Endothelial cell (in vitro differentiated cells): ENCODE measurements at places on chromosomes 16 and 17.
A peak's percentile ranks its signal among the peaks of the same experiment; 100 is the strongest.

- no peak for DNase-seq
These were observed 11.6 kb downstream of the SRCIN1 start for GRCh38 chr17:38594152-38594551.

GRCh38 chr16:68445458-68445857 is 2.9 kb downstream of the SMPD3 start:
- peak; percentile 79 for DNase-seq

GRCh38 chr17:3400055-3400454 is 1.8 kb upstream of the OR1E1 start:
- DNase-seq: no peak

DNA sequence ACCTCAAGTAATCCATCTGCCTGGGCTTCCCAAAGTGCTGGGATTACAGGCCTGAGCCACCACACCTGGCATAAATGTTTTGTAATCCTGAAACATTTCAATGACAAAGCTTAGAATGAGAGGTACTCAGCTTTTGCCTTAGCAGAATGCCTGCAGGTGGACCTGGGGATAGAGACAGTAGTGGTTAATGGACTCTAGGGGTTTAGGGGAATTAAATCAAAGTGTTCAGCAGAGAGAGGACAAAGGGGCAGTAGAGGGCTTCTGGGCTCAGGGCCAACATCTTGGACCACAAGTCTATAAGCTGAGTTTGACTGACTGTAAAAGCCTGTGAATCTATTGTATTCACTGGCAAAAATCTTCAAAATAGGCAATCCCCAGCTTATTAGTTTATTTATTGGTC is 36.0 kb upstream of the MED13 start:
- DNase-seq: no peak

DNA sequence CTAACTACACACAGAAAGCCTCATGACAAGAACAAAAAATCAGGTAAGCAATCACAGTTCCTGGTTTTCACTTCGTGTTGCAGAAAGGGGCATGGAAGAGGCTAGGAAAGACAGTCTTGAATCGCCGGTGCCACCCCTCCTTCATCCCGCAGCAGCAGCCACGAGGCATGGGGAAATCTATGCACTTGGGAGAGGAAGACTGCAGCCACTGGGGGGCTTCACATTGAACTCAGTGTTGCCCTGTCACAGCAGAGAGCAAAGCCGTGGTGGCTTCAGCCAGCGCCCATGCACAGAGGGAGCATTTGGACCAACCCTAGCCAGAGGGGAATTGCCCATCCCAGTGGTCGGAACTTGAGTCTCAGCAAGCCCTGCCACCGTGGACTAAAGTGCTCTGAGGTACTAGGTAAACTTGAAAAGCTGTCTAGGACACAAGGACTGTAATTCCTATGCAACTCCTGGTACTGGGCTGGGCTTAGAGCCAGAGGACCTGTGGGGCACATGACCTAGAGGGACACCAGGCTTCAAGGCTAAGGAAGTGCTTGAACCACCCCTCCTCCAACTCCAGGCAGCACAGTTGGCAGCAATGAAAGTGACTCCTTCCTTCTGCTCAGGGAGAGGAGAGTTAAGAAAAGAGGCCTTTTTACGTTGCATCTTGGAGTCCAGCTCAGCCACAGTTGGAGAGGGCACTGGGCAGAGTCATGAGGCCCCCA is 35.2 kb upstream of the ATP2C2 start:
- no peak for DNase-seq

DNA sequence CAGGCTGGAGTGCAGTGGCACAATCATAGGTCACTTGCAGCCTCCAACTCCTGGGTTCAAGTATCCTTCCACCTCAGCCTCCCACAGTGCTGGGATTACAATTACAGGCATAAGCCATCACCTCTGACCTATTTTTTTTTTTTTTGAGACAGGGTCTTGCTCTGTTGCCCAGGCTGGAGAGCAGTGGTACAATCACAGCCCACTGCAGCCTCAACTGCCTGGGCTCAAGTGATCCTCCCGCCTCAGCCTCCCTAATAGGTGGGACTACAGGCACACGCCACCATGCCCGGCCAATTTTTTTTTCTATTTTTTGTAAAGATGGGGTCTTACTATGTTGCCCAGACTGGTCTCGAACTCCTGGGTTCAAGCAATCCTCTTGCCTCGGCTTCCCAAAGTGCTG is 5.6 kb upstream of the GGA2 start:
- no peak for DNase-seq

DNA sequence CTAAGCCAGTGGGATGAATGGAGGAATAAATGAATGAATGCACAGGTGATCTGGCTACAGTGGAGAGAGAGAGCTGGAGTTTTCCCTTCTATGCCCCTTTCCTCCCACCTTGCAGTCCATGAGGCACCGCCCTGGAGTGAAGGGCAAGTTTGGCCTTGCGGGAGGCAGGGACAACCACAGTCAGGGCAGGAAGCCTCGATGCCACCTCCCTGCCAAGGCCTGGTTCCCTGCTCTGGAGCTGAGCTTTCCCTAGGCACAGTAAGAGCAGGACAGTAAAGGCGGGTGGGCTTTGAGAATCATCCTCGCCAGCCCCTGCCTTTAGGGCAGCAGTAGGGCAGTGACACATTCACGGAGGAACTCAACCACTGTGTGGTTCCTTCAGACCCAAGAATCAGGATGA is 72.6 kb downstream of the RBFOX3 start:
- no peak for DNase-seq

DNA sequence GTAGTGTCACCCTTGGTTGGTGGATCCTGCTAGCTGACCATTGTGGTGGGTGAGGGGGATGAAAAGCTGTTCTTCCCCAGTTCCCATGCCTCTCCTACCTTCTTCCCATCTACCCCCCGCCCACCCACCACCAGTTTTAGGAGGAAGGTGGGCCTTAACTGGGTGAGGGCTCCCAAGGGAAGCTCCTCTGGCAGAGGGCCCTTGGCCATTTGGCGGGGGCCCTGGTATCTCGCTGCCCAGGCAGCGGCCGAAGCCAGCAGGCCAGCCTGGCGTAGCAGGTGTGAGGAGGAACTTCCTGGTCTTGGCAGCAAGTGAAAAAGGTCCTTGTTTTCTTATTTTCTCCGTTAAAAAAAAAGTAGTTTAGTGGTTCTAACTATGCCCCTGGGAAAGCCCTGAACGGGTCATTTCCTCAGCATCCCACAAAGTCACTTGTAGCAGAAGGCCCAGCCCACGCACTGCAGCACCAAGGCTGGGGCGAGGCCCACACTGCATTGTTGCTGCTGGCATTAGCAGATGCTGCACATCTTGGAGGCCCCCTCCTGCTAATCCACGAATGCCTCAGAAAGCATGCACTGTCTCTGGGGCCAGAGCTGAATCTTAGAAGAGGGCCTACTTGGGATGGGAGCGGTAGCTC is 72.5 kb downstream of the MPRIP start:
- DNase-seq: no peak

- DNase-seq: no peak
These were observed 26.0 kb upstream of the DLX3 start for GRCh38 chr17:50020841-50021599.

GRCh38 chr16:57304169-57305061 is 19.9 kb upstream of the PLLP start:
- DNase-seq: no peak

DNA sequence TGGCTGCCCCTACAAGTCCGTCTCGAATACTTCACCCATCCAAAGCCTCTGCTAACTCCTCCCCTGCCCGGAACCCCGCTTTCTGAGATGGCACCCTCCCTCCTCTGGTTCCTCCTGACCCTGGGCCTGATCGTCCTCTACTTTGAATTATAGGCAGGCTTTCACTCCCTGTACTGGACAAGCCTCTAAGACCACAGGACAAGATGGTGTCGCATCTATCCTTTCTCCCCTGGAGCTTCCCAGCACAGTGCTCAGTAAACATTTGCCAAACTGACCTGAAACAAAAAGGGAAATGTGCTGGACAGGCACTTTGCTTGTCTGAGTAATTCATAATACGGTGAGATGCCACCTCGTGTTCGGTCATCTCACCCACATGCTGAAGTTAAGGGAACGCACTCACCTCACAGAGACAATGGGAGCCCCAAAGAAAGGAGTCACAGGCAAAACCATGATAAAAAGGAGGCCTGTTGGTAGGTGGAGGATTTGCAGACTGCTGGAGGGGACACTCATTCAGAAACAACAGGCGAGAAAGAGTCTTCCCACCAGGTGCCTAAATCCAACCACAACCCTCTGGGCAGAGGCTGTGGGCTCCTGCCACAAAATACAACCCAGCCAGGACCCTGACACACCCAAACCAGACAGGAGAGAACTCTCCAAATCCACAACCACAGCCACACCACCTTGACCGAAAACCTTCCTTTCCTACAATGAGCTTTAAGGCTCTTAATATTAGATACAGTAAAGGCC is 28.2 kb downstream of the SNN start:
- DNase-seq: no peak

- no peak for DNase-seq
These were observed 610.2 kb downstream of the MAF start for GRCh38 chr16:78990309-78990701.

DNA sequence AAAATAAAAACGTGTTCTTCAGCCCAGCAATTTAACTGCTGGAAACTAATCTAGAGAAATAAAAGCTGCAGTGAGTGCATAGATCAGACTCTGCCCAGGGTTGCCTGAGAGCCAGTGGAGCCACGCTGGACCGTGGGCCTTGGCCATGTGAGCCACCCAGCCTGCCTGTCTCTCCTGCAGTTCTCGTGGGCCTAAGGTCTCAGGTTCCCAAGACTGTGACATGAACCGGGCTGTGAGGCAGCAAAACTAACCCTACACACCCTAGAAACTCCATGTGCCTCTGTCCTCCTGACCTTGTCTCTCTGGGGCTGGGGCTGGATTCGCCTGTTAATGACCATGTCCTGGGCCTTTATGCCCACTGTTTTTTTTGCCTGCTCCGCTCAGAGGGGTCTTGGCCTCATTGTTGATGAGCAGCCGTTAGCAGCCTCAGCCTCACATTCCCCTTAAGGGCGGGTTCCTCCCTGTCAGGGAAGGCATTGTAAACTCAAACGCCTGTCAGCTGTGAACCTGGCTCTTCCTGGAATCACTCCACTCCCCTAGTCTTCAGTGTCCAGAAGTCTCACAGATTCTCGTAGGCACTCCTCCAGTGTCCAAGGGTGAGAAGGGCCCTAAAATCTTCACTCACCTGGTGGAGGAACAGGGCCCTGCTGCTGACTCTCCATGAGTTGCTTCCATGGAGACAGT is 16.9 kb downstream of the C16orf90 start:
- no peak for DNase-seq

DNA sequence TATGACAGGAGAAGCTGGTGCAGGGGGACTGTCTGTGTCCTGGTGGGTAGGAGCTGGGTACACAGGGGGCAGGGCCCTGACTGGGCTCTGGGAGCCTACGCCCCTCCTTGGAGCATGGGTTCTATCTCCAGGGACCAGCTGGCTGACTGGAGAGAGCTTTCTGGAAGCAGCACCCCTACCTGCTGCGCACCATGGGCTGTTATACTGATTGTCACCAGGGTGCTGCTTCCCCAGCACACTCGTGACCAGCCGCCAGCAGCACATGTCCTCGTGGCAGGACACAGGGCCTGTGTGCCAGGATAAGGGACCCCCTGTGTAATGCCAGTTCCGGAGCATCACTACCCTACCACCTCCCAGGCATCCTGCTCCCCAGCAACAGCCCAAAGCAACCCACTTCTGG is 106.0 kb downstream of the AMFR start:
- no peak for DNase-seq

- DNase-seq: no peak
These were observed 118.5 kb downstream of the USP22 start for GRCh38 chr17:20924306-20924705.

- DNase-seq: no peak
These were observed 17.7 kb downstream of the ETV4 start for GRCh38 chr17:43528319-43528987.

DNA sequence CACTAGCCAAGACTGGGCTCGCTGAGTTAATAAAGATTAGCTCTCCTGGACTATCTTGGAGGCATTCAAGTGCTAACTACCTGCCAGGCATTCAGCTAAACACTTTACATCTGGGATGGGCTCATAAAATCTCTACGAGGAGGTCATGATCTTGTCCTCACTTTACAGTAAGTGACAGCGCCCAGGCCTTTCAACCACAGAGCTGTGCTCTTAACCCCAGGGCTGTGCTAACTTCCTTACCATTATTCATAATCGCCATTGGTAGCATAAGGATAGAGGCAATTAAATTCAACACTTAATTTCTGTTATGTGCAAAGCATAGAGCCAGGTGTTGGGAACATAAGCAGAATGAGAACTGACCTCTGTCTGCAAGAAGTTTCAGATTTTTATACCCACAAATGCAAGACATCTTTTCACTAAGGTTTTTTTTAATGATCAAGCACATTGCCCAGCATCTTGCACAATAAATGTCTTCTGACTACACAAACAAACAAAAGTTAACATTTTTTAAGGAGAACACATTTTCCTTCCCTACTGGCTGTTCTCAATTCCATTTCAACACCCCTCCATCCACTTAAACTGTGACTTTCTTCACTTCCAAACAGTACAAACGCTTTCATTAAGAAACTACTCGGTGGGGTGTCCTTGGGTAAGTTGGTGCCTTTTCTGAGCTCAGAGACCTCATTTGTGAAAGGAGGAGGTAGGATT is 172.3 kb downstream of the C16orf78 start:
- DNase-seq: no peak

GRCh38 chr17:59332749-59333377 is 1.4 kb downstream of the YPEL2 start:
- peak; percentile 14 for DNase-seq

DNA sequence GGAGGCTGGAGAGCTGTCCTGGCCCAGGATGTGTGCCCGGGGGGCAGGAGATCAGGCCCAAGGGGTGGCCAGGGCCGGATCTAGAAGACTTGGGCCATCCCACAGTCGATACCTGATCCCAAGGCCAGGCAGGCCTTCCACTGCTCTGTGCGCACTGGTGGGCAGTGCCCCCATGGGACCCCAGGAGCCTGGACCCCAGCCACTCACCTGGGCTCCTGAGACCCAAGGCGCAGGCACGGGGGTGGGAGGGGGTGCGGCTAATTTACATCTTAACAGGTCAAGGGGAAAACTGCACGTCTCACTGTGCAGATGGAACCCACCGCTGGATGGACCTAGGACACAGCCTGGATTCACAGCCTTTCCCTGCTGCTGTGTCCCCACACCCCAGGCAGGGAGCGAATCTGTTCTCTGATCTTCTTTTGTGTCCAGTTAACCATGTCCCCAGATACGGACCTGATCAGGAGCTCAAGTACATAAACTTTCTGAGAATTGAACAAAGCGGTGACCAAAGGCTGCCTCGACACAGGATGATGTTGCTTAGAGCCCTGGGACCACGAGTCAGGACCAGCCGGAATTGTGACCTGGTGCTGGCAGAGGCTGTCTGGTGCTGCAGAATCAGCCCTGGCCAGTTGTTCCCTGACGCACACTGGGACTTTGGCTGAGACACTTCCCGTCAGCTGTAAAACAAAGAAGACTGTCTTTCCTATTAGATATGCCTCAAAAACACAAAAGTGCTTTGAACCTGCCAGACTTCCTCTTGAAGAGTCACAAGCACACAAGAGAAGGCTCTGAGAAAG is 60.6 kb downstream of the TNFRSF13B start:
- peak; percentile 63 for DNase-seq

DNA sequence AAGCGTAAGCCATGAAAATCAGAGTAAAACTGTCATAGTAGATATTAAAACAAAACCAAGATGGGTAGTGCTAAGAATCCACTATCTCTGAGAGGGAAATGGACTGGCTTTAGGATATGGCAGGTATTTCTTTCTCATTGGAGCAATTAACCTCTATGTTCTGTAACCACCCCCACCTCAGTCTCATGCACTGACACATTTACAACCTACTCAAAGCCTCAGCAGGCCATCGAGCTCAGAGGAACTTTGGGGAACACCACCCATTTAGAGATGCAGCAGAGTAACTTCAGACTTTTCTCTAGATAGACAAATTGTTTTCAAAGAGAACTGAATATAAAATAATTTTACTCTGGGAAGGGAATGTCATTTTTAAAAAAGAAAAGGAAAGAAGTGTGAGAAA is 615.8 kb upstream of the ZFHX3 start:
- no peak for DNase-seq
